ENCODE measurements at places on chromosomes 2 and 18. TPM values are rescaled to one million over a fixed set of nuclear protein-coding genes. Genes with fewer than 3 reads are reported as not detected.

DNA sequence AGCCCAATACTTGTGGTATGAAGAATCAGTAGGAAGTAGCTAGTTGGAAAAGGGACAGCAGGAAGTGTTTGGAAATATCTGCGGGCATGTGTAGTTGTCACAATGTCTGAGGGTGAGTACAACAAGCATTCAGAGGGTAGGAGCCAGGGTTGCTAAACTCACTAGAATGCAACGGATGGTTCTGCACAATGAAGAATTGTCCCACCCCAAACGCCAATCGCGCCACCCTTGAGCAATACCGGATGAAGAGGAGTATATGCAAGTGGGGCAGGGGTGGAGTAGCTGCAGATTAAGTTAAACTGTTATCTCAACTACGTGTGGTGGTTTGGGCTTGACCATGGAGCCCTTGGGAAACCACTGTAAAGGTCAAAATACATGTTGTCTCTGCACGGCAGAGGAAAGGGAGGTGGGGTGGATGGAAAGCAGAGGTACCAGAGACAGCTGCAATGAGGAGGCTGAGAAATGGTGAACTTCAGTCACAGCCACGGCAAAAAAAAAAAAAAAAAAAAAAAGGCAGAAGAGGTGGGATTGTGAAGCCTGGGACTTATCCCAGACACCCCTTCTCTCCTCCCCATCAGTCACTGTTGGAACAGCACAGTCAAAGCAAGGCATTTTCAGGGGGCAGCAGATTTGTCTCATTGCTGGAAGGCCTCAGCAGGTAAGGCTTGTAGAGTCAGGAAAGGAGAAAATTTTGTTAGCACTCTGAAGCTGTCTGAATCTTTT is 5.2 kb downstream of the CCL20 start:
- DNase-seq = no peak

- no peak for DNase-seq
These were observed 51.1 kb downstream of the COLEC12 start for GRCh38 chr18:449374-449773.

- DNase-seq = no peak
These were observed 23.4 kb upstream of the TSPYL6 start for GRCh38 chr2:54279385-54279784.

GRCh38 chr2:107436281-107436680 is 390.4 kb upstream of the RGPD4 start:
- DNase-seq = no peak

DNA sequence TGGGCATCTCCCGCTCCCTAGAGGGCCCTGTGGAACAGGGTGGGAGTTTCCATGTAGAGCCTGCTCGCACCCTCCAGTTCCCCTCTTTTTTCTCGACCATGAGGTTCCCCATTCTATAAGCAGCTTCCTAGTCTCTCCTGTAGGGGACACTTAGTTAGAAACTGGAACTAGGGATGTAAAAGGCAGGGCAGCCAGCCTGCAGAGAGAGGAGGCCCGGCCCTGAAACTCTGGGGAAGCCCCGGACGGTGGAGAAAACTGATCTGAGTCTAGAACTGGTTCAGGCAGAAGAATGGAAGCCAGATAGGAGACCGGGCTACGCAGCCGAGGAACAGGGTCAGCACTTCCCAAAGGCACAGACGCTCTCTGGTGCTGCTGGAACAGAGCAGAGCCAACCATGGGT is 51.6 kb upstream of the ATG16L1 start:
- DNase-seq = no peak

DNA sequence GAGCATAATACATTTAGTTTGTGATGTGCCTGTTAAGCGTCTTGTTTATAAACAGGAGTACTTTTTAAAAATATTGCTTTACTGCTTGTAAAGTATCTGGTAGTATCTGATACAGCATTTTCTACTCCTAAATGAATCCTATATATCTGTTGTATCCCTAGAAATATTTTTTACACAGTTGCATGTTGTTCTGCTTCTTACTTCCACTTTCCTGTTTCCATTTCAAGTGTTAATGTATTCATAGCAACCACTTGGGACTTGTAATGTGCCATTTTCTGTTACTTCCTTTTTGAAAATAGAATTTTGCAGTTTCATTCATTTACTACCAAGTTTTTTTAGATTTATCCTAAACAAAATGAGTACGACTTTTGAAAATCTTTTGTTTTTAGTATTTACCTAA is 24.9 kb downstream of the CCNT2 start:
- DNase-seq = no peak

Gene HOXD12
- not detected for total RNA-seq
